Activated CD4-positive, alpha-beta T cell treated with anti-CD3 and anti-CD28 coated beads, Interleukin-2, amount 10 ng/mL, durations not matched to agents 7 days and 5 days (primary cell): ENCODE measurements at places on chromosomes 4 and X. TPM values are rescaled to one million over a fixed set of nuclear protein-coding genes. Genes with fewer than 3 reads are reported as not detected.

IL13RA1 gene
- total RNA-seq: 0.04 TPM

PNMA5 gene
- total RNA-seq: 0.06 TPM

SMIM20 gene
- total RNA-seq: 12.2 TPM

TEX28 gene
- total RNA-seq: not detected

HS3ST1 gene
- total RNA-seq: not detected
